ENCODE measurements at places on chromosomes 4 and X.
A peak's percentile ranks its signal among the peaks of the same experiment; 100 is the strongest.

- no peak for DNase-seq
Observed at GRCh38 chr4:76504613-76505465, 69.8 kb downstream of the SHROOM3 start.

DNA sequence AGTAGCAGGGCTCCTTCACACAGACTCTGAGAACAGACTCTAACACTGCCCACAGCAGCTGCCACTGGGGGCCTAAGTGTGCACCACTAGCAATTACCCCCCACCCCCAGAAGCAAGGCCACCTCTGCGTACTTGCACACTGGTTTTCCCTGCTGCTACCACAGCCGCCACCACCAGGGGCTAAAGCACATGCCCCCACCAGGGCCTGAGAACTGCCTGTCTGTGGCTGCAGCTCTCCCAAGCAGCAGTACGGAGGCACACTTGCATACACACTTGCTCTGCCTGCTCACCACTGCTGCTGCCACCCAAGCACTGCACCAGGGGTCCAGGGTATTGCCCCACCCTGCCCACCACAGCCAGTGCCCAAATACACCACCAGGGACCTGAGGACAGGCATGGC, 59.6 kb downstream of the SCML2 start:
- no peak for DNase-seq

- no peak for DNase-seq
Observed at GRCh38 chrX:132742246-132742645, 216.2 kb downstream of the HS6ST2 start.

DNA sequence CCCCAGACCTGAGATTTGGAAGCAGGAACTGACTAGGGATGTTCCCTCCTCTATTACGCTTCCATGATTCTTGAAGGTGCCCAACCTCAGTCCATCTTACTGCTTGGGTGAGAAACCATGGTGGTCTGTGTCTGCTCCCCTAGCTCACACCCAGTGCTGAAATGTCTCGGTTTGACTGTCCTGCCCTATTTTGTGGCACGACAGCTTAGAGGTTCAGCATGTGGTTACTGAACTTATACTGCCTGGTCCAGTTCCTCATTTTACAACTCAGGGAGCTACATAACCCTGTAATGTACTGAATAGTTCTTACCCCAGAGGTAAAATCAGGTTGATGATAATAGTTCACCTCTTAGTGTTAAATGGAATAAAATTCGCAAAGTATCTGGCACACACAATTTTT, 203.1 kb downstream of the RBM46 start:
- DNase-seq = no peak

- no peak for DNase-seq
Observed at GRCh38 chr4:26113339-26113940, 199.4 kb downstream of the SMIM20 start.

GRCh38 chr4:67446811-67447210, 98.5 kb downstream of the CENPC start:
- DNase-seq = no peak

GRCh38 chr4:185113340-185113739, 29.7 kb upstream of the SLC25A4 start:
- DNase-seq = no peak

DNA sequence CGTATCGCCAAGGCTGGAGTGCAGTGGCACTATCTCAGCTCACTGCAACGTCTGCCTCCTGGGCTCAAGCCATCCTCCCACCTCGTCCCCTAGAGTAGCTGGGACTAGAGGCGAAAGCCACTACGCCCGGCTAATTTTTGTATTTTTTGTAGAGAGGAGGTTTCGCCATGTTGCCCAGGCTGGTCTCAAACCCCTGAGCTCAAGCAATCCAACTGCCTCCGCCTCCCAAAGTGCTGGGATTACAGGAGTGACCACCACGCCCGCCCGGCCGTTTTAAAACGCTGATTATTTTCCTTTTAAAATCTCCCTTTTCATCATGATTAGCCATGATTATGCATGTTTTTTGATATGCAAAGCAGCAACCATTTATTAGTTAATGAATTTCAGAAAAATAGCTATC, 2.2 kb downstream of the N4BP2 start:
- no peak for DNase-seq

- DNase-seq = peak; percentile 0
Observed at GRCh38 chrX:55056820-55057674, 17.8 kb upstream of the PAGE2B start.

DNA sequence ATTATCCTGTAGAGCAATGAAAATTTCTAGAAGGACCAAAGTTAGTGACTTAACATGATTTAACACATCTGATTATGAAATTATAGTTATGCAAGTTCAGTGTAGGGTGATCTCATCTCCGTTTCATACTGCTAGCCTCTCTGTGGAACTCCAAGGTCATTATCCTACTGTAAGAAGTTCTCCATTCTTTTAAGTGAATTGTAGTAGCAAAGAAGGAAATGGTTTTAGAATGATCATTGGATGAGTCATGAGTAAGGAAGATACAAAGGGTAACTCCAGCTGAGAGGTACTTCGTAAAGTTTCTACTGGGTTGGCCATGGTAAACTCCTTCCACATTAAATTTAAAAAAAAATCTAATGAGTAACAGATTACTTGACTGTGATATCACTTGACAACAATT, 215.0 kb upstream of the GIMD1 start:
- DNase-seq = no peak

DNA sequence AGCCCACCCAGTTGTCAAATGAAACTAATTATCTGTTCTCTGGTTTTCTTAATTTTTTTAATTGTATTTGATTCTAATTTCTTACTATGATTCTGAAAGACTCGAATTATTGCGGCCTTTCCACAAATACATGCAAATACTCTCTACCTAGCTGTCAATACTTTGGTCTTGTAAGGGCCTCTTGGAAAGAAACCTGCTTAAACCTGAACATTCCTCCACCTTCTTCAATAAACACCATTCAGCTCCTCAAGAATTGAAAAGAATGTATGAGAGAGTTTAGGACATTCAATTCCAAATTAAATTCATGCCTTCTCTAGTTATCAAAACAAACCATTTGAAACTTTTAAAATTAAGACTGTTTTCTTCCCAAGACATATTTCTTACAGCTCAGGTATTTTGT, 385.9 kb upstream of the NOCT start:
- no peak for DNase-seq

- no peak for DNase-seq
Observed at GRCh38 chr4:46389301-46389775, 590 bp downstream of the GABRA2 start.

DNA sequence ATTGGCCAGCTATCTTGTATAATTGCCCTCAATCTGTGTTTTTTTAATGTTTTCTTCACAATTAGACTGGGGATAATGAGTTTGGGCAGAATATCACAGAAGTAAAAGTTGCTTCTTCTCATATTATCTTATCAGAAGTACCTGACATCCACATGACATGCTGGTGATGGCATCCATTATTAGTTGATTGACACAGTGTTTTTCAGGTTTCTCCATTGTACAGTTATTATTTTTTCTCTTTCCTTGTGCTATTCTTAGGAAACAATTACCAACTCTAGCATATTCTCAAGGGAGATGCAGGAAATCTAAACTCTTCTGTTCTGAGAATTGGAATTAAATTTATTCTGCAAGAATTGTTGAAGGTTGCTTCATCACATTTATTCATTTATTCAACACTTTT, 1000.1 kb upstream of the LCORL start:
- no peak for DNase-seq

GRCh38 chrX:48520455-48520854, 1.2 kb upstream of the EBP start:
- no peak for DNase-seq

- DNase-seq = no peak
Observed at GRCh38 chr4:7244751-7245320, 52.5 kb downstream of the SORCS2 start.

GRCh38 chrX:154304846-154305245, 9.3 kb downstream of the TKTL1 start:
- DNase-seq = no peak

- no peak for DNase-seq
Observed at GRCh38 chr4:40962551-40963180, 212.9 kb downstream of the NSUN7 start.

DNA sequence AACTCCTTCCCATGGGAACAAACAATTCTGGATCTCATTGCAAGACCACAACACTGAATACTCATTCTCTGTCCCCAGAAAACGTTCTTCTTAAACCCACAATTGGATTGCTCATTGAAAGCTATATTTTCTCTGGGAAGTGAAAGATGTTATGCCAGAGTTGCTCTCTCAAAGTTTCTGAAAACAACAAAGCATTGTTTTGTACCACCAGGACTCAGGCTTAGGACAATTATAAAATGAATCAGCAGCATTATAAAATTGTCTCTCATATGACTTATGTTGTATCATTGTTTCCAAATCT, 26.5 kb downstream of the TFDP3 start:
- DNase-seq = no peak

DNA sequence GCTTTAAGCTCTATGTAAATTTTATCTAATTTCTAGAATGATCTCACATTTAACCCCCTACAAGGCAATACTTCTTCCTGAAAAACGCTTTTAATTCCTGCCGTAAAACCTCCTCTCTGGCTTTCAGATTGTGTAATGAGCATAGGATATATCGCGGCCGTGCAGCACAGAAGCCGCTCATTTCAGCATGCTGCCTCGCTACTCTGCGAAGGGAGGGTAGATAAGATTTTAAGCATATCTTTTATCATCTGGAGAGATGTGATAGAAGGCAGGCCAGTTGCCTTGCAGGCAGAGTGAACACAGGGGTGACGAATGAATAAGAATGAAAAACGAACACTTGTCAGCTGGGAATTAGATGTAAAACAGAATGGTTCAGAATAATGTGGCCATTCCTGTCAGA, 265.5 kb downstream of the UNC5C start:
- DNase-seq = no peak

GRCh38 chr4:52838729-52839586, 23.2 kb upstream of the RASL11B start:
- DNase-seq = no peak

DNA sequence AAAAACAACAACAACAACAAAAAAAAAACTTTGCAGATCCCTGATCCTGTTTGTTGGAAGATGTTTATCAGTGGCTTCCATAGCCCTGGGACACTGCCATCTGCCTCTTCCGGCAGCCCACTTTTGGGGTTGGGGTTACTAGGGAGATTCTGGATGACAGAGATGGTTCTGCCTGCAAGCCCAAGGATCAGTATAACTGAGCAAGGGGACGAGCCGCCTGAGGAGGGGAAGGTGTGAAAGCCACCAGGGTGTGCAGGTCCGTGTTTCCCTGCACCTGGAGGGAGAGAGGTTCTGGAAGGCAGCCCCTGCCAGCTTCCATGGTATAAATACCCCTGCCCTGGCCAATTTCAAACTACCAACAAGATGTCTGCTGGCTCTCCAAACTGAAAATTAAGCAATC, 41.5 kb downstream of the PPP2R2C start:
- no peak for DNase-seq

- DNase-seq = no peak
Observed at GRCh38 chrX:136752796-136753195, 27.9 kb downstream of the ARHGEF6 start.

- DNase-seq = no peak
Observed at GRCh38 chrX:22366906-22367305, 94.2 kb downstream of the CBLL2 start.

DNA sequence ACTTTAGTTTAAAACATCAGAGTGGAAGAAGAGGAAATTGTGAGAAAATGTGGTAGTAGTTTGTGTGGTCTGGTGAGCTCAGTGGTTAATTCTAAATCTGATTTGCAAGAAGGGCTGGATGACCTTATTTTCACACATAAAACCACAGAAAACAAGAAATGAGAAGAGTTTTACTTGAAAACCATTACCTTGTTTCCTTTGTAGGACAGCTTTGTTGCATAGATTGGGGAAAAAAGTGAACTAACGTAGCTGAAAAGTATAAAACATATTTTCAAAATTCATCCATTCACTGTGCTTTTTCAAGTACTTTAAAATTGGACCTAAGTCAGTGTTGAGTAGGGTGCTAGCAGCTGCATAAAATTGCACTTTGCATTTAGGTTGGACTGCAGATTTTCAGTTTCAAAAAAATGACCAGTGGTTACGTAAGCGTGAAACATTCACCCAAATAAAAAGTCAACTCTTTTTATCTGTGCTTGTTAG, 211.3 kb downstream of the ARHGAP10 start:
- no peak for DNase-seq

DNA sequence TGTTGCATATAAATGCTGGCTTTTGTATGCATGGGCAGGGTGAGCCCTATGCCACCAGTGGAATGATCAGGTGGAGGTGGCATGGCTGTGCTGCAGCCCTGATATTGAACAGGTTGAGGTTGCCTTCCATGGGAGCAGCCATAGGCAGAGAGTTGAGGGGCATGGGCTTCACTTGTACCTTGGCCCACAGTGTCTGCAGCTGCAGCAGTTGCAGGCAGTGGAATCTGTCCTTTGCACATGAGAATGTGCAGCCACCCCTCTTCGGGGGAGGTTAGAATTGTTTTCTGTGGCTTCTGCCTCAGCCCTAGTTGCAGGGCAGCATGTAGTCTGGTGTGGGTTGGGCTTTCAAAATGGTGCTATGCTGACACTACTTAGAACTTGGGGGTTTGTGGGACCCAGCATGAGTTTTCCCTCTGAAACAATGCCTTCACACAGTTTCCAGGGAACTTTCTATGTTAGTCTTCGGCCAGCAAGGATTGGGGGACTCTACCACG, 25.4 kb upstream of the VSIG1 start:
- no peak for DNase-seq

GRCh38 chr4:1092026-1092982, 21.1 kb downstream of the RNF212 start:
- no peak for DNase-seq

DNA sequence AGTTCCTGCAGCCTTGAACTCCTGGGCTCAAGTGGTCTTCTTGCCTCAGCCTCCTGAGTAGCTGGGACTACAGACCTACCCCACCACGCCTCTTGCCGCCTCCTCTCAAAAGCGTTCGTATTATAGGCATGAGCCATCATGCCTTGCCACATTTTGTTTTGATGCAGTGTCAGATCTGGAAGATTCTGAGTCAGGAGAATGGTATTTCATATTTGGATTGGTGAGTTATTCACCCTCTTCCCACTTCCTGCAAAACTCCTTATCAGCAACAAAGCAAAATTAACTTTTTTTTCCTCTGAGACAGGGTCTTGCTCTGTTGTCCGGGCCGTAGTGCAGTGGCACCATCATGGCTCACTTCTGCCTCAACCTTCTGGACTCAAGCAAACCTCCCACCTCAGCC, 29.6 kb downstream of the REST start:
- DNase-seq = no peak

DNA sequence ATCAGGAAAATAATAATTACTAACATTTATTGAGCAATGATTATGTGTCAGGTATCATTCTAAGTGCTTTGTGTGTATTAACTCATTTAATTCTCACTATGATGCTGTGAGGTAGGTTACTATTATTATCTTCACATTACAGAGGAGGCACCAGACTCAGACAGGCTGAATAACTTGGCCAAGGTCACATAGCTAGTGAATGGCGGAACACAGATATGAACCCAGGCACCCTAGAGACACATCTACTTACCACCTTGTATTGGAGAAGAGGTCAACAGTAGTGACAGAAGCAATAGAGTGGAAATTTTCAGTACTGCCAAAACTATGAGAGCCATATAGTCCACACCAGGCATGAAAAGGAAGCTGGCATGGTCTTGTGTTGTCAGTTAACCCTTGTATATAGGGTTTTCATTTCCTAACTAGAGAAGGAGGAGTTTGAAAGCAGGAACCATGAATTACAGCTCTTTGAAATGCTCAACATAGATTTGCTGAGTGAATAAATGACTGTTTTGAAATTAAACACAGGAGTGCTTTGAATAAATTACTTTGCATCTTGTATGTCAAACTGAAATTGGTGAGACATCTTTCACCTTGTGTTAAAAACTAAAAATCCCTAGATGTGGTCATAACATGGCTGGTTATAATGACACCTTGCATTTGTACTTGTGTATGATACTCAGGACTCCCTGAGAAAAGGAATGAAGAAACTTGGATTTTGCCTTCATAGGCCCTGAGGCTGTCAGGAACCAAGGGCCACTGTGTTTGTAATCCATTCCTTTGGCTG, 71.8 kb downstream of the RTL9 start:
- no peak for DNase-seq
